ENCODE measurements at places on chromosomes 12 and 14.

- no peak for DNase-seq
These were observed 21.7 kb upstream of the NUP107 start for GRCh38 chr12:68665016-68665569.

DNA sequence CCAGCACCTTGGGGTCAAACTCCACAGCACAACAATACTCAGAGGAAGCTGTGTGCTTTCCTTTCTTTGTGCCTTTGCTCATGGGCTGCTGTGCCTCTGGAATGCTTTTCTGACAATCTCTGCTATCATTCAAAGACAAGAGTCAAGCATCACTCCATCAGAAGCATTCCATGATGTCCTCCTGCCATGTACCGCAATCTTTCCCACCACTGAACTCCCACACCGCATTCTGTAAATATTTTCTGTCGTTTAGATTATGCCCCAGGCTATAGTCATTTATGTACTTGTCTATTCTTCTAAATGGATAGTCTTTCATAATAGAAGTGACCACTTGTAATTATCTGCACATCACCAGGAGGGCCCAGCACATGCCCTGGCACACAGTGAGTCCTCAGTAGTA is 327.8 kb downstream of the PDZRN4 start:
- DNase-seq: no peak

- no peak for DNase-seq
These were observed 68.8 kb upstream of the TRAF3 start for GRCh38 chr14:102708494-102708893.

DNA sequence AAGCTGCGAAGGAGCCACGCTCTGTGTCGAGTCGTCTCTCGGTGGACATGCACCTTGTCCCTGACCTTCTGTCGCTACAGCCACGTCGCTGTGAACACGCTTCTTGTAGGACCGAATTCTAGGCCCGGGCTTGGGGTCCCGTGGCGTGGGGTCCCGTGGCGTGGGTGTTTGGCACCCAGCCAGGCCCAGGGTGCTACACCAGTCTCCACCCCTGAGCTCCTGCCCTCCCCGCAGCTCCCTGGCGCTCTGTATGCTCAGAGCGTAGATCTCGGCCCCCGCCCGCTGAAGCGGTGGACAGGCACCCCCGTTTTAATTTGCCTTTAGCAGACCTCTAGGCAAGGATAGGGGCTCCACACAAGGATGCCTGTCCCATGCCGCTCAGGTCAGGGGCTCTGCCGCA is 16.5 kb downstream of the MMP17 start:
- no peak for DNase-seq

DNA sequence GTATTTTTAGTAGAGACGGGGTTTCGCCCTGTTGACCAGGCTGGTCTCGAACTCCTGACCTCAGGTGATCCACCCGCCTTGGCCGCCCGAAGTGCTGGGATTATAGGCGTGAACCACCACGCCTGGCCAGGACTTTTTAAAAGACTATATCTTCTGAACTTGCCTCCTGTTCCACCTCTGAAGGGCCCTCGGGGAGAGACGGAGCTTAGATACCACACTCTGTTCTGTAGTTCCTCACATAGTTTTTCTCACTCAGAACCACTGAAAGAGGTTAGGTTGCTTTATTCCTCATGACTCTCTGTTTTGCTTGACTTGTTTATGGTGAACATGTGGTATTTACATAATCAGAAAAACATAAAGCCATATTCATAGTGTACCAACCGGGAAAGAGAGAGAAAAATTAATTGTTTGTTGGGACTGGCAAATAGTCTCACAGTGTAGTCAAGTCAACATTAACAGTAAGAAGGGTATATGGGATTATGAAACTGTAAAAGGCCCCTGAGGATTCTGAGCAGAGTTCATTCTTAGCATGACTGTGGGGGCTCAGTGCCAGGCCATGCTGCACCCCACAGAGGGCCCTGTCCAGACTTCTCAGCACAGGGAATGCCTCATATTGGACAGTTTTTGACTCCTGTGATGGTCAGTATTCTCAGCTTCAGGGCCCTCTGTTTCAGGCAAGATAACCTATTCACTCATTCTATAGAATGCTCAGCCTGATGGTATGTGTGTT is 342.3 kb downstream of the ZFP36L1 start:
- DNase-seq: no peak

- DNase-seq: no peak
These were observed 1.5 kb downstream of the WNK1 start for GRCh38 chr12:753611-754472.

DNA sequence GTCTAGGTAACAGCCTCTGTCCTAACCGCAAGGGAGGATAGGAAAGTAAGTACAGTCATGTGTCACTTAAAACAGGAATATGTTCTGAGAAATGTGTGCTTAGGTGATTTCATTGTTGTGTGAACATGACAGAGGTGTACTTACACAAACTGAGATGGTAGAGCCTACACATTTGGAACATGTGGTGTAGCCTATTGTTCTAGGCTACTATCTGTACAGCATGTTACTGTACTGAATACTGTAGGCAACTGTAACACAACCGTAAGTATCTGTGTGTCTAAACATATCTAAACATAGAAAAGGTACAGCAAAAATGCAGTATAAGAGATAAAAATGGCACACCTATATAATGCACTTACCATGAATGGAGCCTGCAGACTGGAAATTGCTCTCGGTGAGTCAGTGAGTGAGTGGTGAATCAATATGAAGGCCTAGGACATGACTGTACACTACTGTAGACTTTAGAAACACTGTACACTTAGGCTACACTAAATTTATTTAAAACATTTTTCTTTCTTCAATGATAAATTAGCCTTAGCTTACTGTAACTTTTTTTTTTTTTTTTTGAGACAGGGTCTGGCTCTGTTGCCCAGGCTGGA is 13.2 kb upstream of the MDM2 start:
- DNase-seq: no peak

DNA sequence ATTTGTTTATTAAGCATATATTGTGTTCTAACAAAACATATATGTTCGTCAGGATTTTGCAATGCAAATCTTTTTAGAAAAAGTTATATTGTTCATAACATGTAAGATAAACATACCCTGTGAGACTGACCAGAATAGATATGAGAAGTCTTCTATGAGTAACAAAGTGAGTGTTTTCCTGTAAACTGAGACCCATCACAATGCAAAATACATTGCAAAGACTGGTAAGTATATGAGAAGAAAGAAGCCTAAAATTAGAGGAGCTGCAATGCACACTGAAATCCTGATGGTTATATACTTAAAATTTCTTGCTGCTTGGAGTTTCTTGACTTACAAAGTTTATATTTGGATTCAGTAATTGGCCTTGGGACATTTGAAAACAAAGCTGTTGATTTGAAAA is 6.0 kb downstream of the HMGA2 start:
- no peak for DNase-seq

DNA sequence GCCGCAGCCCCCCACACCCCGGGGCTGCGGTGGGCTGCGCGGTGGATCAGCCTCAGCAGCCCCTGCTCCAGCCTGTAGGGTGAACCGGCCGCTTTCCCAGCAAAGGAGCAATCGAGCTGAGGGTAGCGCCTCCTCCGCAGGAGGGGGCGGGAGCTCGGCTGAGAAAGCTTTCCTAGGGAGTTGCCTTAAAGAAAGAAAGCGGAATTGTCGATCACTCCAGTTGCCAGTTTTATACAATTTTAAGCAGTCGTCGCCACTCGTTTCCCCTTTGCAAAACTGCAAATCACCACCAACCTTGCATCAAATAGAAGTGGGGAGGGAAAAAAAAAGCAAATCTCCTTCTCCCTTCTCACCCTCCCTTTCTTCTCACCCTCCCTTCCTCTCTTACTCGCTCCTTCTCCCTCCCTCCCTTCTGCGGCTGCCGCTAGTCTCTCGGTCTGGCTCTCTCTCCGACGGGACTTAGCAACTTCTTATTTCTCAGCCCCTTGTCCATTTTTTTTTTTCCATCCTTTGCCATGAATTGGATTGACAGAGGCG is at the start of gene PDE3A:
Gene PDE3A, plus strand, starts transcription at position 424 of the 537 bp plus-strand sequence. CDS start 748 bp downstream, outside the sequence.
- peak; percentile 25 for DNase-seq

GRCh38 chr12:50992819-50993218 is 33.4 kb downstream of the SLC11A2 start:
- DNase-seq: no peak

Data from NCI-H446 treated with DMSO at 0.1 percent for 48 hours (cell line).